CD4-positive, alpha-beta T cell treated with Interleukin-15 for 1 hour (primary cell): ENCODE measurements at places on chromosomes 2 and 18.

GRCh38 chr18:76167845-76168621 is 327.0 kb downstream of the ZNF516 start:
- no peak for DNase-seq

DNA sequence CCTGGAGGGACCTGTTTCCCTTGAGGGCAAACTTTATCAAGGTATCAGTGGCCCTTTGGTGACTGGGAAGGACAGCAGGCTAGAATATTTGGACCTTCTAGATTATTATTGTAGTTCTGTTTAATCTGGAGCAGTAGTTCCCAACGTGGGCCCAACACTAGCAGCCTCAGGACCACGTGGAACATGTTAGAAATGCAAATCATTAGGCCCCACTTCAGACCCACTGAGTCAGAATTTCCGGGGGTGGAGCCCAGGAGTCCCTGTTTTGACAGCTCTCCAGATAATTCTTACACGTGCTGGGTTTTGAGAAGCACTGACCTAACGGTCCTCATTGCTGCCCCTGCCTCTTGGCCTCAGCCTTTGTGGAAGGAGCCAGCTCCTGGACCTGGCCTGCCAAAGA is 25.5 kb upstream of the DYNC2LI1 start:
- no peak for DNase-seq

DNA sequence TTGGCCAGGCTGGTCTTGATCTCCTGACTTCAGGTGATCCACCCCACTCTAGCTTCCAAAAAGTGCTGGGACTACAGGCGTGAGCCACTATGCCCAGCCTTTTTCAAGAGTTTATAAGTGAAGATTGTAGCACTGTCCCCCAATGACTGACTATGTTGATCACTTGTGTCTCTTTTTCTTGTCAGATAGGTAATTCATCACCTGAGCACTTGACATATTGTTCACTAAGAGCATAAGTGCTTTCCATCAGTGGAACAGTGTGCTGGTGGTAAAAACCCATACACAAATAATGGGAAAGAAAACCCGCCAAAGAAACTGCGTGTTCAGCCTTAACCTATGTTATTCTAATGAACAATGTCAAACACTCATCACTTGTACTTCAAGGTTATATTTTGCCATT is 414.4 kb upstream of the CDH7 start:
- DNase-seq: no peak

DNA sequence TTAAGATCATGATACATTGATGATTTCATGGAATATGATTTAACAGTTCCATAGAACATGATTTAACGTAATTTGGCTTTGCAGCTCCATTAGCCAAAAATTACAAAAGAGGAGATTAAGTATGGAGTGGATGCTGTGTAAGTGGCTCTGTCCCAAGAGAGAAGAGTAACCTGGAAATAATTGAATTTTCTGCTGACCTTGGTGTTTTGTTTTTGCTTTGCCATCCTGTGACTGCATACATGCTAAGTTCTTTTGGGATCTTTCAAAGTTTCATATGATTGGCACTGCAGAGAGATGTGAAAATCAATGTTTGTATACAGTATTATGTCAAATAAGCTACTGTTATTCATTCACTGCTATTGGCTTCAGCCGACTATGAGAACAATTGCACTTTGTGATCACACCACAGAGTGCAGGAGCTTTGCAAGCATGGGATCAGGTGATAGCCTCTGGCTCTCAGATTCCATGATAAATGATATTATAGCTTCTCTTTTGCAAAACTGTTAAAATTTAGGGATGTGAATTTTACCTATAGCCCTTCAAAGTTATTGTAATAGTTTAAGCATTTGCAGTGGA is 46.1 kb upstream of the TMEM87B start:
- DNase-seq: no peak

GRCh38 chr2:201219328-201220096 is 36.6 kb downstream of the CASP10 start:
- no peak for DNase-seq

GRCh38 chr2:31318361-31319336 is 84.7 kb downstream of the EHD3 start:
- peak; percentile 39 for DNase-seq

GRCh38 chr2:204360218-204361007 is 184.9 kb upstream of the PARD3B start:
- DNase-seq: no peak

- DNase-seq: no peak
These were observed 35.4 kb downstream of the ZNF804A start for GRCh38 chr2:184633726-184634125.

GRCh38 chr18:475202-476031 is 25.1 kb downstream of the COLEC12 start:
- no peak for DNase-seq

GRCh38 chr18:45890606-45891005 is 65.1 kb downstream of the SIGLEC15 start:
- DNase-seq: peak; percentile 19

- DNase-seq: no peak
These were observed 23.4 kb upstream of the GALNT14 start for GRCh38 chr2:31161637-31162036.

GRCh38 chr2:128622371-128622770 is 303.7 kb upstream of the HS6ST1 start:
- DNase-seq: peak; percentile 45

GRCh38 chr2:217661378-217661777 is 341.4 kb downstream of the TNS1 start:
- no peak for DNase-seq
